ENCODE measurements at places on chromosomes 3 and 15.
A peak's percentile ranks its signal among the peaks of the same experiment; 100 is the strongest.

DNA sequence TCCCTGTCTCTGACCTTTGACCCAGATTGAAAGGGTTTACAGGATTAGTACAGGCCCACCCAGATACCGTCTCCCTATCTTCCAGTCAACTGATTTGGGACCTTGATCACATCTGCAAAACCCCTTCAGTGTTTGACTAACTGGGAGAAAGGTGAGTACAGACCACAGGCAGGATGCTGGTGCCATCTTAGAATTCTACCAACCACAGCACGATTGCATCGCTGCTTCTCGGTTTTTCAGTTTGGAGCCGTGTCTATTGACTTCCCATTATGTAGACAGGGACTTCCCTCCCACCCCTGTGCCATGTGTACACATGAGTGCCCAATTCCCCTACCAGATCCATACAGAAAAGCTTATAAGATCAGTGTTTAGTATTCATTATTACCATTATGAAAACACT, 6.6 kb upstream of the KLF13 start:
- no peak for DNase-seq

DNA sequence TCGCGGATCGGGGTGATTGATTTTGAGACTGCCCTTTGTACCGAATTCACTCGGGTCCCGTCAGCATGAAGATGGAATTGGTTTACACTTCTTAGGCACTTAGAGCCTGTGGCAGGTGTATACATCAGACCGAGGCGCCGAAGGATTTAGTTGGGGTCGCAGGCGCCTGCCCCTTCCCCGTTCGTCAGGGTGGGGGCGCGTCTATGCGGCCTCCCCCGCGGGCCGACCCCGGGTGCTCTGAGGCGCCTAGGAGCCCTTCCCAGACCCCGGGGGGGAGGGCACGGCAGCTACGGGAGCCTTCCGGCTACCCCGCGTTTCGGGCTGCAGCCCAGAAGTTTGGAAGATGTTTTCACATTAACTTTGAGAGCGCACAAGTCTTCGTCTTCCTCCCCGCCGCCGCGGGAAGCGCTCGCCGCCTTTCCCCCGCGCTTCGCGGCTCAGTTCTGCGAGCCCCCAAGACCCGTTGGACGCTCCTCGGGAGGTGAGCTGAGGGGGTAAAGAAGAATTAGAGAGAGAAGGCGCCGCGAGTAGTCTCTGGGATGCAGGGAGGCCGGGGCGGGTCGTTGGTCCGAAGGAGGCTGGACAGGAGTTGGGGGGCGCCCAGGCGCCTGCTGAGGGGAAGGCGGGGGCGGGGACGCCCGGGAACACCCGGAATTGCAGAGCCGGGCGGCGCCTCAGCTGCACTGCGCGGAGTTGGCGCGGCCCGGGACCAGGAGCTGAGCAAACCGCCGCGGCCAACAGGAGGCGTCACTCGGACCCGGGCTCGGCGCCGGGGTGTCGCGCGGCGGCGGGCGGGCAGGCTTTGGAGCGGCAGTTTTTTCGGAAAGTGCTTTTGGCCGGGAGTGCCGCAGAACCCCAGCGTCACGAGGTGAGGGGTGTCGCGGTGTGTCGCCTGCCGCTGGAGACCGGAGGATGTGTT, 780 bp downstream of the TIPARP start:
- peak; percentile 81 for DNase-seq

DNA sequence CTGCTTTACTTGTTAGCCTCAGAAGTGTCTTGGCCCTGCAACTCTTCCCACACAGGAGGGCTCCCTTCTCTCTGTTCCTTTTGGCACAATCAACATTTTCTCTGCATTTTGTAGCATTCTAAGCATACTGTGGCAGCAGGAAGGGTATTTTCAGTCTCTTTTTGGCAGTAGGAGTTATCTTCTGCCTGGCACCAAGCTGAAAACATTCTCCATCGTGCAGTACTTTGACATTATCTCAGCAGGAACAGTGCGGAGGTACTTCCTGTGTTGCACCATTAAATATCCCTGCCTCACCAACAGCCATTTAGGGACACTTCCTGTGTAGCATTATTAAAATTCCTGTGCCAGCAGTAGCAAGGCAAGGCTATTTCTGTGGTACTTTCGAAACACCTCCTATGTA, 233.2 kb upstream of the SEMA6D start:
- DNase-seq, result no peak

- DNase-seq, result no peak
Observed at GRCh38 chr3:37310666-37311050, 136.3 kb upstream of the LRRFIP2 start.
